Endothelial cell of umbilical vein (primary cell): ENCODE measurements at places on chromosomes 4 and X. TPM values are rescaled to one million over a fixed set of nuclear protein-coding genes. Genes with fewer than 3 reads are reported as not detected.

GRCh38 chr4:6105311-6105911 lies 87.2 kb upstream of the C4orf50 start:
- no peak for DNase-seq

DNA sequence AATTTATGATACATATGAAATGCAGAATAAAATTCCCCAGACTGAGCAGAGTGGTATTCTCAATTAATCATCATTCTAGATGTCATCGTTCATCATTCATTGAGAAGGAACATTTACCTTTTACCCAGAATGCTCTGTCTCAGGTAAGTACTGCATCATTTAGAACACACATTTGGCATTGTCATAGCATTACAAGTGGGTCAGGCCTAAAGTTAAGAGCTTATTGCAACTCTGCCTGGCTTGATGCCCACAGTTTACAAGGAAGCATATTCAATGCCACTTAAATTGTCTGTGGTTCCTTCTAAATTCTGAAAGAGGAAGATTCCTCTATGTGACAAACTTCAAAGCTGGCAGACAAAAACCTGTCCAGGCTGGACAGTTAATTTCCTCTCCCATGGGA lies 87.3 kb downstream of the CAMK2D start:
- no peak for DNase-seq

GRCh38 chr4:174550541-174550940 lies 28.3 kb upstream of the HPGD start:
- no peak for DNase-seq

GRCh38 chr4:74202062-74202586 lies 44.2 kb downstream of the MTHFD2L start:
- no peak for DNase-seq

DNA sequence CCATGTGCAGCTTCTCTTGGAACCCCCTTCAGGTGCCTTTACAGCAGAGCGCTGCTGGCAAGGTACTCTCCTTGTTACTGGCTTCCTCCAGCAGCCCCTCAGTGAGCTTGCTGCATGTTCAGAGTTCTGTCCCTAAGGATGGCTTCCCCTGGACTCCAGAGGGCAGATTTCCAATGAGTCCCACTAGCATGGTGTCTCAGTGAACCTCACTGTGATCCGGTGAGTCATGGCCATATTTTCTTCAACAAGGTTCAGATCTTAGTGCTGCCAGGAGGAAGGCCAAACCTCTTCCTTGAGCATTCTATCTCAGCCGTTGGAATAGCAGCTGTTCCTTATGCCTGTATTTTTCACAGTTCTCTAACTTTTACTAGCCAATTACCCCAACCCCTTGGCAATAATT lies 98.8 kb downstream of the CASK start:
- DNase-seq, result peak; percentile 12

- DNase-seq, result no peak
Measured at GRCh38 chr4:107721436-107722100, 1.5 kb upstream of the PAPSS1 start.

DNA sequence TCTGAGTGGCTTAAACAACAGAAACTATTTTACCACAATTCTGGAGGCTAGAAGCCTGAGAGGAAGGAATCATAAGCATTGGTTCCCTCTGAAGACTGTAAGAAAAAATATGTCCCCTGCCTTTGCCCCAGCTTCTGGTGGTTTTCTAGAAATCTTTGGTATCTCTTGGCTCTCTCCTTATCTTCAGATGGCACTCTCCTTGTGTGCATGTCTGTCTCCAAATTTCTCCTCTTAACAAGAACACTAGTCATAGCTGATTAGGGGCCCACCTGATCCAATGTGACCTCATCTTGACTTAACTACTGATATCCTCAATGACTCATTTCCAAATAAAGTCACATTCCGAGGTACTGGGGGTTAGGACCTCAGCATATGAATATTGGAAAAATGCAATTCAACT lies 635.0 kb upstream of the NR3C2 start:
- DNase-seq, result no peak

DNA sequence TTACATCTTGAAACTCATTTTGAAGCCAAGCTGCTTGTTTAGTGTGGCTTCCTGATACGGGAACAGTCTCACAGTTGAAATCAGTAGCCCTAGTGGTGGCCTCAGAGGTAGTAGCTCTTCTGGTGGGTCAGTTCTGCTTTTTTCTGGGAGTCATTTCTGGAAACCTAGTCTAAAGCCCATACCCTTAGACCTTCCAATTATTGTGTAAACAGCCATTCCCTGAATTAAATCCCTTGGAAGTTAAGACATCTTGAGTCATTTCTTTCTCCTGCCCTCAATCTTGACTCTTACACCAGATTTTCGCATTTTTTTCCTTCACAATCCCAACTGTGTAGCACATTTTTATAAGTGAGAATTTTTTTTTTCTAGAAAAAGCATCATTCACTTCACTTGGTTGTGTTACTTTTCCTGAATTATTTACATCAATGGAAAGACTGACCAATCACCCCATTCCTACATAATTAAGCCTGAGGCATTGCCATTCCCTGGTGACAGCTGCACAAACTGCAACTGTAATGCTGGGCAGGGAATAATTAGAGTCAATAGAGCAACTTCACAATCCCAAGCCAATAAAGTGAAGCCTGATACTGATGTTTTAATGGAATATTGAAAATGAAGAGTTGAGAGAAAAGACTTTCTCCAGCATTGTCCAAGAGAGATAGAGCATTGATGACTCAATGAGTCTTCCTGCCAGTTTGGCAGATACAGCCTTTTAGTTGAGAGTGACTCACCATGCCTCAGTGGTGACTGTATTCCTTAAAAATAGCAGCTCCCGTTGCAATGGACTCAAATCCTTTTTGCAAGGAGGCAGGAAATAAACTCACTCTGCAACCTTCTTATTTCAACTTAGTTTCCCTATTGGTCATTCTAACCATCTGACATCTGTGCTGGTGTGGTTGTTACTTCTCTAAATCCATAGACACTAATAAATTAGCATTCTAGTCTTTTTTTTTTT lies 13.0 kb upstream of the SEPSECS start:
- DNase-seq, result peak; percentile 91

DNA sequence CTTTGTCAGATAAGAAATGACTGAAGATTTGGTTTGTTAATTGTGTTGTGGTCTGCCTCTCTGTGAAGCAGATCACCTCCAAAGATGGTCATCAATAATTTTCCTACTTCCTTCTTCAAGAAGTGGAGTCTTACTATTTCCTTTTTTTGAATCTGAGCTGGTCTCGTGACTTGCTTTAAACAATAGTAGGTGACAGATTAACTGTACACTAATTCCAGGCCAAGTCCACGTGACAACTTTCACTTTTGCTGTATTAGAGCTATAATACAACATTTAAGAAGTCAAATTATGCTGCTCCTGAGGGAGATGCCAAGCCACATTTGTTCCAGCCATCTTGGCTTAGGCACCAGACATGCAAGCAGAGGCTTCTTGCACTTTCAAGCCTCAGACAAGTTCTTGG lies 393.8 kb upstream of the GRID2 start:
- peak; percentile 12 for DNase-seq

DNA sequence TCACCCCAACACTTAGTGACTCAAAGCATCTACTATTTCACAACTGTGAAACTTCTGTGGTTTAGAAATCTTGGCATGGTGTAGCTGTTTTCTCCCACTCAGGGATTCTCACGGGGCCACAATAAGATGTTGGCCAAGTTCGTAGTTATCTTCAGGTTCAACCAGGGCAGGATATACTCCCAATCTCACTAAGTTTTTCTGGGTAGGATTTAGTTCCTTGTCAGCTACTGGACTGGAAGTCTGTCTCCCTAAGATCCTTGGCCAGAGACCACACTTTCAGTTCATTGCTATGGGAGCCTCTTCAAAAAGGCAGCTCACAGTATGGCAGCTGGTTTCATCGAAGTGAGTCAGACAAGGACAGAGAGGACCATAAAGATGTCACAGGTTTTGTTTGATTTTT lies 111.7 kb upstream of the PDHA2 start:
- DNase-seq, result no peak

- no peak for DNase-seq
Measured at GRCh38 chr4:27846951-27847350, 986.3 kb downstream of the STIM2 start.

GRCh38 chr4:77581724-77582123 lies 23.9 kb upstream of the CXCL13 start:
- no peak for DNase-seq

GRCh38 chrX:153642655-153643430 lies 4.2 kb upstream of the DUSP9 start:
- DNase-seq, result no peak

DNA sequence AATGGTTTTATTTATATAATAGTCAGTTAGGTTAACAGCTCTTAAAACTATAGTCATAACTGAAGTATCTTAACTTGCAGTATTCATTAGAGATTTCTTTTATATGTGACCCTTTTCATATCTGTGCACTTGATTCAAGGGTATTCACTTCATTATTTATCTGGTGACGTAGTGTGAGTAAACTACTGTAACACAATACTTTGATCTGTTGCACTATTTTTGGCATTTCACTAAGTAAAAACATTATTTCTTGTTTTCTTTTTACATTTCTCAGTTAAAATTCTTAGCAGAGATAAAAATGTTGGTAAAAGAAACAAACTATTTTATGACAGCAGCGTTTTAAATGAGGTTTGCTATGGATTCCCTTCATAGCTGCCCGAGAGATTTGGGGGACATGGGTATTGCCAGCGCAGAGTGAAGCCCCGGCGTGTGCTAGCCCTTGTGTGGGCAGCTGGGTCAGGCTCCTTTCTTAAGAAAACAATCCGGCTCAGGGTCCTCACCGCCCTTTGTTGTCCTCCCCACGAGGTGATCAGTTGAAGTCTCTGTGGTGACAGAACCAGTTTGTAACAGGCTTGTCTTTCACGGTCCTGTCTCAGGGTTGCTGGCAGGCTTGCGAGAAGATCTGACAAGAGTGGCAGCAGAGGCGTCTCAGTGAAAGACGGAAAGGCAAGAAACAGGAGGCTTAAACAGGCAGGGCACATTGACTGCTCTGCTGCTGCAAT lies 293.4 kb downstream of the BMPR1B start:
- no peak for DNase-seq

DNA sequence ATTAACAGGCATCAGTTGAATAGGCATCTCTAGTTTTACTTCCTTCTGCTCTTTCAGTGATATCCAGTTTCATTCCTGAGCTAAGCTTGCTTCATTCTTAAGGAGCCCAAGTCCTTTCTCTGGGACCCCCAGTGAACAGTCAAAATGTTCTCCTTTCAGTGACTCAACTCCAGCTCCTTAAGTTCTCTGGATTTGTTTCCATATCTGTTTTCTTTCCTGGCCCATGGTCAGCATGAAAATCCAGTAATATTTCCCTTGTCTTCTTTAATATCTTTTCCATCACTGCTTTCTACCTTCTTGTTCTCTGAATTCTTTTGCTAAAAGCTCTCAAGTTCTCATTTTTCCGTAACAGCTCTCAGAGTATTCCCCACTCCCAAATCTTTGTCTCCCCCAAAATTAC lies 25.5 kb downstream of the ADGRL3 start:
- DNase-seq, result no peak

- peak; percentile 68 for DNase-seq
Measured at GRCh38 chrX:119669424-119670037, 23.4 kb downstream of the SEPTIN6 start.

- no peak for DNase-seq
Measured at GRCh38 chr4:108636246-108636645, 14.2 kb upstream of the OSTC start.

GRCh38 chrX:16212024-16212423 lies 44.7 kb downstream of the MAGEB17 start:
- no peak for DNase-seq

- no peak for DNase-seq
Measured at GRCh38 chr4:40193016-40193571, 3.7 kb upstream of the RHOH start.

DNA sequence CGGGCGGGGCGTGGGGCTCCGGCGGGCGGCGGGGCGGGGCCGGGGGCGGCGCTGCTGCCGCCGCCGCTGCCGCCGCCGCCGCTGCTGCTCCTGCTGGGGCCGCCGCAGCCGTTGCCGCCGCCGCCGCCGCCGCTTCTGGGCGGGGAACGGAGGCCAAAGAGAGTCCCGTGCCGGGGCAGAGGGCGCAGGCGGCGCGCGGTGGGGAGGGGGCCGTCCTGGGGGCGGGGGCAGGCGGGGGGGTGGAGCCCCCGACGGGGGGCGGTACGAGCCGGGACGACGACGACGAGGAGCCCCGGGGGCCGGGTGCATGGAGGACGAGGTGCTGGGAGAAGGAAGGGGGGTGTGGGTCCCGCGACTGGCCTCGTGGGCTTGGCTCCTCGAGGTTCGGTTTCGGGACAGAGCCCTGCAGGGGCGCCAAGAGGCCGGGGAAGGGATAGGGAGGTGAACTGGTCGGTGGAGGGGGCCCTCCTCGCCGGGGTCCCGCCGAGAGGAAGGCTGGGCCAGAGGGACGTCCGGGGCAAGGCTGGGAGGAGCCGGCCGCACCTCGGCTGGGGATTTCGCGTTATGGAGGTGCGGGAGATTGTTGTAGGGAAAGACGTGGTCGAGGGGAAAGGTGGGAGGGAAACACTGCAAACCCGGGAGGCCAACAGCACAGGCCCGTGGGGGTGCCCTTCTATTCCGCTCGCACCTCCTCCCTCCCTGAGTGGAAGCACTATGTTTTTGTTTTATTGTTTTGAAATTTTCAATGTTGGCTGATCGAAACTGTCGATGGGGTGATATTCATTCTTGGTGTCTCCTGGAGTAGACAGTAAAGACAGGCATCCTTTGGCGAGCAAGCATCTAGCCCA lies 1.9 kb downstream of the BCORL1 start:
- no peak for DNase-seq

DNA sequence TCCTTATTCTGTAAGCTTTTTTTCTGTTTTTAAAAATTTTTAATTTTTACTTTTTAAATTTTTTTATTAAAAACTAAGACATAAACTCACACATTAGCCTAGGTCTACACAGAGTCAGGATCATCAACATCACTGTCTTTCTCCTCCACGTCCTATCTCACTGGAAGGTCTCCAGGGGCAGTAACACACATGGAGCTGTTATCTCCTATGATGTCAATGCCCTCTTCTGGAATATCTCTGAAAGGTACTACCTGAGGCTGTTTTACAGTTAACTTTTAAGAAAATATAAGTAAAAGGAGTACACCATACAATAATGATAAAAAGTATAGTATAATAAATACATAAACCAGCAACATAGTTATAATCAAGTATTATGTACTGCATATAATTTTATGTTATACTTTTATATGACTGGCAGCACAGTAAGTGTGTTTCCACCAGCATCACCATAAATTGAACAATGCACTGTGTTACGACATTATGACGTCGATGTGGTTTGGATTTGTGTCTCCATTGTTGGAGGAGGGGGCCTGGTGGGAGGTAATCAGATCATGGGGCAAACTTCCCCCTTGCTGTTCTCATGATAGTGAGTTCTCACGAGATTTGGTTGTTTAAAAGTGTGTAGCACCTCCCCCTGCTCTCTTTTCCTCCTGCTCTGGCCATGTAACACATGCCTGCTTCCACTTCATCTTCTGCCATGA lies 21.3 kb downstream of the IL15 start:
- DNase-seq, result no peak

- DNase-seq, result no peak
Measured at GRCh38 chr4:157907226-157907946, 265.4 kb downstream of the GASK1B start.

MAMLD1 gene
- 5.6 and 5.7 TPM in 2 replicates for total RNA-seq

PDLIM3 gene
- 9.7 and 12.2 TPM in 2 replicates for total RNA-seq

RTL5 gene
- 1.7 and 2.1 TPM in 2 replicates for total RNA-seq

GRIA3 gene
- not detected in 2 replicates for total RNA-seq

TKTL1 gene
- not detected in 2 replicates for total RNA-seq

MAGEB2 gene
- total RNA-seq, result not detected in 2 replicates

SPANXB1 gene
- total RNA-seq, result not detected in 2 replicates
